ENCODE measurements at places on chromosomes 3 and 15.
A peak's percentile ranks its signal among the peaks of the same experiment; 100 is the strongest.

GRCh38 chr3:120956143-120956542, 48.1 kb downstream of the STXBP5L start:
- DNase-seq = no peak

DNA sequence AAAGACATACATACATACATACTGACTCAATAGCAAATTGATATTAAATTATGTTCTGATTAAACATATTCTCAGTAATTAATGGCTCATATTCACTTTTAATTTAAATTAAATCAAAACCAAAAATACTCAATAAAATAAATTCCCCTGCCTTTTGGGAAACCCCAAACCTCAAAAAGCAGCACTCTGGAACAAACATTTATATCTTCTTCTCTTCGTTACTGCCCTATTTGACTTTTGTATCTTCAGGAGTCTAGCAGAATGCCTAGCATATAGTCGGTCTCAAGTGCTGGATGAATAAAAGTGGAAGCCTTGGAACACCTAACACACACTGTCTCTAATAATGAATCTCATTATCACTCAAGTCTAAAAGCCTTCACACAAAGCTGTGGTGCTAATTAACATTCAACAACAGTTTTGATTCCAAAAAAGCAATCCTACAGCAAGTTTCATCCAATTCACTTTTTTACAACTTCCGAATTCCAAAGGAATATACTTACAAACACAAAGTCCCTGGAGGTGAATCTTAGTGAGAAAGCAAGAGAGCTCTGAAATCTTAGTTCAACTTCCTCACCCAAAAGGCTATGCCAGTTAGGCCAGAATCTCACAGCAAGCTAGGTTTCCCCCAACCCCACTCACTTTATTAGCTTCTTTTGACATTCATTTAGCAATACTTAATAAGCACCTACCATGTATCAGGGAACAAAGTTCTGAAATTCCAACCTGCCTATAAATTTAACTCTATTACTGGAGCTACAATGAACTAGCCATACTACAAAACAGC, 35.0 kb downstream of the GSK3B start:
- DNase-seq = no peak

- no peak for DNase-seq
Observed at GRCh38 chr3:122936986-122937385, 90.6 kb downstream of the SEMA5B start.

- no peak for DNase-seq
Observed at GRCh38 chr15:39618063-39618823, 37.4 kb downstream of the THBS1 start.

GRCh38 chr15:70343961-70344621, 246.4 kb upstream of the TLE3 start:
- DNase-seq = no peak

DNA sequence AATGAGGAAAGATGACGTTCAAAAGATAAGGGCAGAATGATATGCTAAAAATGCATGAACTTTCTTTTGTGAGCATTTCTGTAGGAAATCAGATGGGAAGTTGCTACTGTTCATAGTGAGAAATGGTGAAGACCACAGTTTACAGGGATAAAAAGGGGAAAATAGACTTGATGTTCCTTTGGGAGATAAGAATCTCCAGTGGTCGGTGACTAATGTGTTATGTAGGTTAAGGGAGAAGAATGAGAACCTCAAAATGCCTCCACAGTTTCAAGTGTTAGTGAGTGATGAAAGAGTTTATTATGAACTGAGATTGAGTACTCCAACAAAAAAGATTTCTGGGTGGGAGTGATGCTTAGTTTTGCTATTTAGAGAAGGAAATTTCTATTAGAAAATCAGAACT, 247.2 kb downstream of the LSAMP start:
- DNase-seq = no peak

GRCh38 chr3:149919509-149919908, 51.2 kb downstream of the PFN2 start:
- DNase-seq = no peak

DNA sequence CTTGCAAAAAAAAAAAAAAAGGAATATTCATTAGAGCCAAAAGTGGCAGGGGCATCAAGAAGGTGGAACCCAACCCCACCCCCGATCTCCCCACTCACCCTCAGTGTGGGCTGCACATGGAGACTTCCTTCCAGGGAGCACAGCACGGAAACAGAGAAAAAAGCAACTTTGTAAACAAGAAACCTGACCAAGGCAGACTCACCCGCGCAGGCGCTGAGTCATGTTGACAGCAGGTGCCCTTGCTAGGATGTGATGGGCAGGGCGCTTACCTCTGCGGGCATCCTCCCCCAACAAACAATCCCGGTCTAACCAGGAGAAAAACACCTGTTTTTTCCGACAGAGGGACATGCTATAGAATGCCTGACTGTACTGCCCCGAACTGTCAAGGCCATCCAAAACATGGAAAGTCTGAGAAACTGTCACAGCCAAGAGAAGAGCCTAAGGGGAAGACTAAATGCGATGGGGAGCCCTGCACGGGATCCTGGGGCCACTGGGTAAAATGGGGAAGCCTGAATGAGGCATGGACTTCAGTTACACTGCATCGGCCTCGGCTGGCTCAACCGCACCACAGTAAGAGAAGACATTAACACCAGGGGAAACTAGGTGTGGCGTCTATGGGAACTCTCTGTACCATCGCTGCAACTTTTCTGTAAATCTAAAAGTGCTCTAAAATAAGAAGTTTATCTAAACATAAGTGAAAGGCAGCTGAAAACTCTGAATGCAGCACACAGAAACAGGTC, 66.7 kb upstream of the GATA2 start:
- DNase-seq = no peak

DNA sequence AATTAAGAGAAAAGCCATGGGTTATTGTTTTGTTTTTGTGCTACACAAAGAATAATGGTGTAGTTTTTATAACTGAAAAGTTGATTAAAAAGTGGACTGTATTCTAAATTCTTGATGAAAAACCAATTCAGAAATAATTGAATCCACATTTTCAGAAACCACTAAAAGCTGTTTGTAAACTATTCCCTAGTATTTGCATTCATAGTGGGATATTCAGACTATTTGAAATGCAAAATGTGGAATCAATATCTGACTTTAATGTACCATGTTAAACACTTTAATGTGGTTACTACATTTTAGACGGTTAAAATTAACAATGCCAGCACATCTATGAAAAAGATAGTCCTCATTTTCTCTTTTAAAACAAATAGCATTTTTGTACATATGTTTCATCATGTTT, 104.6 kb downstream of the ZIC4 start:
- DNase-seq = no peak

GRCh38 chr15:36400936-36401585, 178.4 kb upstream of the CDIN1 start:
- no peak for DNase-seq

- DNase-seq = no peak
Observed at GRCh38 chr3:180223268-180223667, 186.5 kb upstream of the PEX5L start.

- DNase-seq = no peak
Observed at GRCh38 chr15:38864122-38864521, 299.5 kb upstream of the RASGRP1 start.

GRCh38 chr3:69567023-69567709, 172.1 kb upstream of the MITF start:
- no peak for DNase-seq

- no peak for DNase-seq
Observed at GRCh38 chr3:36729204-36730056, 34.9 kb downstream of the DCLK3 start.

DNA sequence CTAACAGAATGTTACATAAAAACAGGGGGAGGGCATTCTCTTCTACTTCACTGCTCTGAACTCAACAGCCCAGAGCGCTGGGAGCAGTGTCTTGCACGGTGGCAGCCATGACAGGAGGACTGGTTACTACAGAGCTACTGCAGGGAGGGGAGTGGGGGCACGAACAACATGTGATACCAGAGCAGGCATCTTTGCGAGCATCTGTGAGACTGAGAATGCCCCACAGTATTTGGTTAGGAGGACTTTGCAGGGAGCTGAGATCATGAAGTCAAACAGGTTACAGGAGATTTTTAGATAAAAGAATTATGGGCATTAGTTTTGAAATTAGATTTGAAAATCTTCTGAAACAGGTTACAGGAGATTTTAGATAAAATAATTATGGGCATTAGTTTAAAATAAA, 58.8 kb upstream of the GOLGA8B start:
- DNase-seq = no peak

- DNase-seq = peak; percentile 9
Observed at GRCh38 chr15:42494998-42495360, 455 bp upstream of the SNAP23 start.

DNA sequence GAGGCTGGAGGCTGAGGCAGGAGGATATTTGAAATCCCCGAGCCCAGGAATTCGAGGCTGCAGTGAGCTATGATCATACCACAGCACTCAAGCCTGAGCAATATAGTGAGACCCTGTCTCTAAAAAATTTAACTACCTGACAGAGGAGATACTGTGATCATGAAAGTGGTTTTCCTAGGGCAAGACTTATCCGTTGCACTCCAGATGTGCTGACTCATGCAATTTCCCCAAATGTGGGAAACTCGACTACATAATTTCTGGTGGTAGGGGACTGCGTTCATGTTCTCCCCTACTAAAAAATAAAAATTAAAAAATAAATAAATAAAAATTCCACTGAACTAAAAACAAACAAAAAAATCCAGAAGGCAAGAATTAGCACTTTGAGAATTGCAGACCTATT, 271.7 kb downstream of the SHQ1 start:
- no peak for DNase-seq

DNA sequence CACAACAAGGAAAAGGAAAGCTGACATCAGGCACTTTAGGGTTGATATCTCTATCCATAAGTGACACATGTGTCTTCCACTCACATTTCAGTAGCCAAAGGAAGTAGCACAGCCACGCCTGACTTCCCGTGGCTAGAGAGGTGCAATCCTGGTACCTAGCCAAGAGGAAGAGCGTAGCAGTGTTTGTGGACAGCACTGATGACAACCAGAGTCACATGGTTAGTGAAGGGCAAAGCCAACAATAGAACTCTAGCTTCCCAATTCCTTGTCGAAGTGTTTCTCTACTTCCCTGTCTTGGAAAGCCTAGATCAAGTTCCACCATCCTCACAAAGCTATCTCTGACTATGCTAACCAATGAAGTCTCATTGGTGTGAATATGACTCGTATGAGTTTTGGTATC, 189.2 kb downstream of the RSL24D1 start:
- no peak for DNase-seq

DNA sequence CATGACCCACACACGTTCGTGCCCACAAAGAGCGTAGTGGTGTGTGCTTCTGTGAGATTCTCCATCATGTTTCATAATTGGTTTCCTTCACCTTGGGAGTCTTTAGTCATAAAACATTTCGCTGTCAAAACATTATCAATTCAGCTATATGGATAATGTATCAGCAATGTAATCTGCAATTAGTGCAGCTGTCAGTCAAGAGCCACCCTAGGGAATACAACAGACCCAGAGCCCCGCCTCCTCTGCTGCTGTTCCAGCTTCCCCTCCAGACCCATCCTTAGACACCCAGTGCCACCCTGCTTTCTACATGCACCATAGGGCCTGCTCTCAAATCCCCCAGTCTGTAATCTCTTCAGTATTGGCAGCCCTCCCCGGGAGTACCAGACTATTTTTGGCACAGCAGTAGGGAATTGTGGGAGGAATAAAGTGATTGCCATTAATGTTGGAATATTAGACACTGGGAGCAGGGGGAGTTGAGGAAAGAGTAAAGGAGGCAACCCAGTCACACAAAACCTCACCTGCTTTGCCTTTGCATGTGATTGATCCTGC, 31.5 kb upstream of the C3orf80 start:
- no peak for DNase-seq

DNA sequence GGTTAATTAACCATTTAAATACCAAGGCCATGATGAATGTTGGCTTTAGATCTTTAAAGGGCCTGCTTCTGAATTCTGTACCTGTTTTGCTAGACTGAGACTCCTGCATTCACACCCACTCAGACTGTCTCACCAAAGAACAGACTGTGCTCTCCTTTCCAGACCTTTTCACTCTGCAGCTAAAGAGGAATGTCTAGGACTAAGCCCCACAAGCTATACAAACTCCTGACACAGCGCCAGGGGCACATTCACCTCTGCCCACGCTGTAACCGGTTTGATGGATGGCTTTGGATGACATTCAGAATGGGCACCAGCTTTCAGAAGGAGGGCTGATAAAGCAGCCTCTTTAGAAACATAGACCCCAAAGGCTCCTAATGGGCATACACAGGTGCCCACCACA, 200.1 kb downstream of the KCNMB2 start:
- DNase-seq = no peak

- DNase-seq = no peak
Observed at GRCh38 chr3:121863801-121864200, 28.8 kb downstream of the EAF2 start.

- DNase-seq = no peak
Observed at GRCh38 chr15:22951381-22952280, 28.5 kb downstream of the CYFIP1 start.

DNA sequence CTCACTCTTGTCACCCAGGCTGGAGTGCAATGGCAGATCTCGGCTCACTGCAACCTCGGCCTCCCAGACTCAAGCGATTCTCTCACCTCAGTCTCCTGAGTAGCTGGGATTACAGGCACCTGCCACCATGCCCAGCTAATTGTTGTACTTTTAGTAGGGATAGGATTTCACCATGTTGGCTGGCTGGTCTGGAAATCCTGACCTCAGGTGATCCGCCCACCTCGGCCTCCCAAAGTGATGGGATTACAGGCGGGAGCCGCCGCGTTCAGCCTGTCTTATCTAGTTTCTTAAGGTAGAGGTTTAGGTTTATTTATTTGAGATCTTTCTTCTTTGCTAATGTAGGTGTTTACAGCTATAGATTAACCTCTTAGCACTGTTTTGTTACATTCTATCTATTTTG, 708.8 kb downstream of the ZNF385D start:
- no peak for DNase-seq

DNA sequence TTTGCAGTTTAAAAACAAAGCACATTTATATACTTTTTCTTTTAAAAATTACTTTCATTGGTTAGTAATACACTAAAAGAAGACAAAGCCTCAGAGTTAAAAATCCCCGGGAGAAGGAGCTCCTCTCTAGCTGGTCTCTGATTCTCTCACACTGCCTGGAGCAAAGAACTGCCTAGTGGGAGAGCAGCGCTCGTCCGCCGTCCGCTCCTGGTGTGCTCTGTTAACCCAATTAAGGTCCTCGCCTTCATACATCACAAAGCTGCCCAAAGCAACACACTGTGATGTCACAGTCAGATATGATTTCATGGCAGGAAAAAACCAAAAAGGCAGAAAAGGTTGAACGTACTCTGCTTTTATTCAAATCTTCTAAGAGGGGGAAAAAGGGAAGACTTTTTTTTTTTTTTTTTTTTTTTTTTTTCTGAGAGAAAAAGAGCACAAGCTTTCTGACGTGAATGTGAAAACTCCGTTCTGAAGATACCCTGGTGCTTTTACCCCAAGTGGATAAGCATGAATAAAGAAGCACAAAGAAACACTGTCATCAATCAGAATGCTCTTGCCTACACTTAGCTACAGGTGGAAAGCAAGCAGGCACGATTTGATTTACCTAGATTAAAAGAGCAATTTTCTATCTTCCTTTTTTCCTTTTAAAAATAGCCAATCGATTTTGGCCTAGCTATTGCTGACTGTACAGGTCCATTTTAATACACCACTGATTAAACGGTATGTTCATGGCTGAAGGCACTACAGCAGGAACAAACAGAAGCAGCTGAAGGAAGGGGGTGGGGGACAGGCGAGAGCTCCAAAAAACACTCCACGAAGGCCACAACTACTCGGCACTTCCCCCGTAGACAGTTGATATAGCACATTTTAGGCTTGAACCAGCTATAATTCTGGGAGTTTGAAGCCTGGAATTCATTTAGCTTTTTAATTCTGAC, 115.2 kb downstream of the TIGIT start:
- DNase-seq = no peak

Data from stimulated activated naive CD4-positive, alpha-beta T cell treated with Interleukin-2 at 50 U/mL for 16 hours (primary cell).